ENCODE measurements at places on chromosomes 1 and 21.

GRCh38 chr1:52296345-52296744 is 69.7 kb downstream of the CC2D1B start:
- no peak for DNase-seq

- no peak for DNase-seq
These were observed 72.4 kb upstream of the BCAR3 start for GRCh38 chr1:93753791-93754763.

- DNase-seq = no peak
These were observed 1.0 kb downstream of the IQGAP3 start for GRCh38 chr1:156571261-156571852.

DNA sequence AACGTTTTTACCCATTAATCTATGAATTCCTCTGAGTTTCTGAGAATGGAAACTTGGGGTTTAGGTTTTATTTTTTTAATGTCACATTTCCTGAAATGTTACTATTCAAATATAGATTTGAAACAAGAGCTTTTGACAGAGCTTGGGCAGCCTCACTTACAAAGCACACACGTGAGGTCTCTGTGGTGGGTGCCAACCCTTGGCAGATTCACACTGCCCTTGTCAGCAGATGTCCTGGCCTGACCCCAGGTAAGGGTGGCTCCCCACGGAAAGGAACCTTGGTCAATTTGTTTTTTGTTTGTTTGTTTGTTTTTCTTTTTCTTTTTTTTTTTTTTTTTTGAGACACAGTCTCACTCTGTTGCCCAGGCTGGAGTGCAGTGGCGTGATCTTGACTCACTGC is 53.5 kb downstream of the FAAP20 start:
- DNase-seq = no peak

GRCh38 chr1:6385488-6386191 is 7.9 kb downstream of the ACOT7 start:
- no peak for DNase-seq

DNA sequence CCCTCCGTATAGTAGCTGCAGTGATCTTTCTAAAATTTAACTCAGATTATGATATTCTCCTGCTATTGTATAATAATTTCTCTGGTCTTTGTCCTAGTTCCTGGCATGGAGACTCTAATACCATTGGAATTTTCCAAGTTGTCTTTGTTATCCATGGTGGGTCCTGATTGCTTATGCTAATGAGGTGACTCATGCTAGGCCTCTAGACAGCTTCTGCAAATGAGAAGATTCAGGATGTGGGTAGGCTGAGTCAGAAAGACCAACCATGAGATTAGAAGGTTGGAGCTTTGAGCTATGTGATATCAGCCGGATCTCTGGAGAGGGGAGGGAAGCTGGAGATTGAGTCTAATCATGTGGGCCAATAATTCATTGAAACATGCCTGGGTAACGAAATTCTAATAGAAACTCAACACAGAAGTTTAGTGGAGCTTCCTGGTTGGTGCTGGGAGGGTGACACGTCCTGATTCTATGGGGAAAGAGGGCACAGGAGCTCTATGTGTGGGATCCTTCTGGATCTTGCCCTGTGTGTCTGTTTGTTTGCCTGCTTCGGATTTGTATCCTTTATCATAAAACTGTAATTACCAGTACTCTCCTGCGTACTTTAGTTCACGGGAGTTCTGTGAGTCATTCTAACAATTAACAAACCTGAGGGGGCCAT is 73.2 kb upstream of the CNIH3 start:
- no peak for DNase-seq

DNA sequence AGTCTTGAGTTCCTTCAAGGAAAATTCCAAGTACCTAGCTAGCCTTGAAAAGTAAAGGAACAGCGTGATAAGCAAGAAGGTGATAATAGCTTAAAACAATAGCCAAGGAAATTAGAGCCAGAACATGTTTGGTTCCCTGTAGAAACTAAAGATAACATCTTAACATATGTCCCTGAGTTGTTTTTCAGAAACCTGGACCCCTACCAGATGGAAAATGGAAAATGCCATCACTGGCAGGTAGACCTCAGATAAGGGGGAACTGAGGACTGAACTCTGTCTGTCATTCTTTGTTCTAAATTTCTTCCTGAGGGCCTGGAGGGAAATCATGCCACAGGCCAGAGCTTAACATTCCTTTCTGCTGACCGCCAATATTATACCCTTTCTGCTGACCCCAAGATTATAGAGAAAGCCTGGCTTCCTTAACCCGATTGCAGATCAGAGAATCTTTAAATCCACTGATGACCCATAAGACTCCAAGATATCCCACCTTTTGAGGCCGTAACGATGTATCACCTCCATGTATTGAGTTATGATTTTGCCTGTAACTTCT is 23.4 kb downstream of the CNIH3 start:
- no peak for DNase-seq

DNA sequence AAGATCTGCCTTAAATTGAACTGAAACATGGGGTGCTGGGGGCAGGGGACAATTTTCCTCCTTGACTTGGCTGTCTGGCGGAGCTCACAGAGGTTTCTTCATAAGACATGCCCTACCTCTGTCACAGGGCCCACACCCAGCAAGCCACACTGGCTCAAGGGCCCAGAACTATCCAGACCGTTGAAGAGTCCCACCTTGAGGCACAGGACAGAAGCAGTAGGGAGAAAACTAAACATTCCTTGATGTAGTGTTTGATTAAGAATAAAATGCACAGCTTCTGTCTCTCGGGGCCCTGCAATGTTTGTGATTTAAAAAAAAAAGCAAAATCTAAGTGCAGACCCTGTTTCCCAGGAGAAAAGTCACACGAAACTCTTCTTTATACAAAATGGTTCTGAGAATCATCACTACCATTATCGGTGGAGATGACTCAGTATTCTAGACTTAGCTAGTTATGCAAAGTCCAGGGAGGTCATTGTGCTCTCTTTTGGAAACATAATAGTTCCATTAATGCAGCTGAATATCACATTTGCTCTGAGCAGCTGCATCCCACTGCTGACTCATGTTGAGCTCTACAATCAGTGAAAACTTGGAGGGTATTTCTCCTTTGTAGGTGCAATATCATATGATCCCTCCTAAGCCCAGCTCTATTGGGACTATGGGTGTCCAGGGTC is 53.6 kb upstream of the DIRAS3 start:
- no peak for DNase-seq

DNA sequence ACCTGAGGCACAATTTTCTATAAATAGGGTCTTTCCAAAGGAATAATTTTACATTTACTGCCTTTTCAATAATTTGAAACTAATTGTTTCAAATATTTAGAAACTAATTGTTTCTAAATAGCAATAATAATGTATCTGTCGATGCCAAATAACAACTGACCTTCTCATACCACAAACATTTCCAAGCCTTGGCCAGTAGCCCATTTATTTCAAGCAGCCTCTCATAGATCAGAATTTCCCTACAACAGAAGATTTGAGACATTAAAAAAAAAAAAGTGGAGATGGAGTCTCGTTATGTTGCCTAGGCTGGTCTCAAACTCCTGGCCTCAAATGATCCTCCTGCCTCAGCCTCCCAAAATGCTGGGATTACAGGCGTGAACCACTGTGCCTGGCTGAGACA is 2.1 kb upstream of the GFI1 start:
- DNase-seq = no peak

GRCh38 chr21:27647921-27648320 is 681.0 kb upstream of the ADAMTS5 start:
- DNase-seq = no peak

- DNase-seq = no peak
These were observed 18.2 kb upstream of the LAMTOR5 start for GRCh38 chr1:110425612-110426152.

DNA sequence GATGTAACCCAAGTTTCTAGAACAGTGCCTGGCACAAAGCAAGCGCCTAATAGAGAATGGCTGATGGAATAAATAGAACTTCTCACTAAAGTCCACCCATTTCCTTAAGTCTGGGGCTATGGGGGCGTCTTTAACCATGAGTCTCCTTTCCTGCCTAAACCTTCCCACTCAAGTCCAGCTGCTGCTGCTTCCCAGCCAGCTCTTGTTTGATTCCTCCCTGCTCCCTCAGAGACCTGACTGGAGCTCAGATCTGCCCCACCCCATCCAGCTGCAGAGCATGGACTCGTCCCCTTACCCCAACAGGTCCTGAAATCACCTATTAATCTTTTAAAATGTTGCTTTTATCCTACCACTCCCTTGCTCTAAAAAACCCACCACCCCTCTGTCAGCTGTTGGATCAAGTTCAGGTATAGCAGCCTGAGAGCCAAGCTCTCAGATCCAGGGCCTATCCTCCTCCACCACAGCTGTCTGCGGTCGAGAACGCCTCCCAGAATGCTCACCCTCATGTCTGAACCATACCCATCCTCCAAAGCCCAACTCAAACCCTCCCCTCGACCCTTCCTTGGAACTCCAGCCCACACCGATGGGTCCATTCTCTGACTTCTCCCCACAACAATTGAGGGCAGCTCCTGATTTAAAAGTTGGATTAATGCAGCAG is 12.8 kb upstream of the GALNT2 start:
- no peak for DNase-seq

GRCh38 chr1:21302747-21303715 is 12.8 kb upstream of the ECE1 start:
- DNase-seq = peak; percentile 20

GRCh38 chr1:224068458-224069072 is 45.3 kb upstream of the FBXO28 start:
- DNase-seq = no peak

GRCh38 chr1:116130356-116130755 is 19.2 kb downstream of the MAB21L3 start:
- DNase-seq = no peak

DNA sequence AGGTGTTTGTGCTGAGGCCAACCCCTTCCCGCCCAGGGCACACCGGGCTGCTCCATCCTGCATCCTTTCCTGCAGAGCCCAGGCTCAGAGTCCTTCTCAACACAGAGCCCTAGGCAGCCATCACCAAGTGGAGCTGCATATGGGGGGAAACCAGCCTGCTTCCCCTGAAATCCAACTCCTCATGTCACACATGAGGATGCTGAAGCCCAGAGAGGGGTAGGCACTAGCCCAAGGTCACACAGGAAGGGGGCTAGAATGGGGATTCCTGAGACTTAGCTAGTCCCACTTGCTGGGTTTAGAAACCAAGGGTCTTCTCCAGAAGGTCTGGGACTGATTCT is 5.5 kb upstream of the TNFRSF1B start:
- DNase-seq = no peak

DNA sequence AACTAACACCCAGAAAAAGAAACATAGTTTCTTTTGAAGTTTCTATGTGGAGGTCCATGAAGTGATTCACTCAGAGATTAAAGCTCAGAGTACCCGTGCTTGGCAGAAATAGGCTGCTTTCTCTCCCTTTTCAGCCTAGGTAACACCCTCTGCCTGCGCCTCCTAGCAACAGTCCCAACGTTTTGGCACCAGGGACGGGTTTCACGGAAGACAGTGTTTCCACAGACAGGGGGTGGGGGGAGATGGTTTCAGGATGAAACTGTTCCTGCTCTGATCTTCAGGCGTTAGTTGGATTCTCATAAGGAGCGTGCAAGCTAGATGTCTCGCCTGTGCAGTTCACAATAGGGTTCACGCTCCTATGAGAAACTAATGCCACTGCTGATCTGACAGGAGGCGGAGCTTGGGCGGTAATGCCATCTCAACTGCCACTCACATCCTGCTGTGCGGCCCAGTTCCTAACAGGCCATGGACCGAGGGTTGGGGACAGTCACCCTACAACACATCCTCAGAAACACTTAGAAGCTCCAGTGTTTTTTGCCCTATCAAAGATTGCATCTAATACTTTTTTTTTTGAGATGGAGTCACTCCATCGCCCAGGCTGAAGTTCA is 53.2 kb downstream of the CHML start:
- DNase-seq = no peak
